ENCODE measurements at places on chromosomes 5 and 9. TPM values are rescaled to one million over a fixed set of nuclear protein-coding genes. Genes with fewer than 3 reads are reported as not detected.

GRCh38 chr9:91832322-91832721 is 117.7 kb downstream of the ROR2 start:
- no peak for DNase-seq

- DNase-seq: no peak
Observed at GRCh38 chr5:112533362-112533761, 114.3 kb upstream of the EPB41L4A start.

GRCh38 chr5:113612060-113612496 is 98.6 kb downstream of the YTHDC2 start:
- DNase-seq: no peak

DNA sequence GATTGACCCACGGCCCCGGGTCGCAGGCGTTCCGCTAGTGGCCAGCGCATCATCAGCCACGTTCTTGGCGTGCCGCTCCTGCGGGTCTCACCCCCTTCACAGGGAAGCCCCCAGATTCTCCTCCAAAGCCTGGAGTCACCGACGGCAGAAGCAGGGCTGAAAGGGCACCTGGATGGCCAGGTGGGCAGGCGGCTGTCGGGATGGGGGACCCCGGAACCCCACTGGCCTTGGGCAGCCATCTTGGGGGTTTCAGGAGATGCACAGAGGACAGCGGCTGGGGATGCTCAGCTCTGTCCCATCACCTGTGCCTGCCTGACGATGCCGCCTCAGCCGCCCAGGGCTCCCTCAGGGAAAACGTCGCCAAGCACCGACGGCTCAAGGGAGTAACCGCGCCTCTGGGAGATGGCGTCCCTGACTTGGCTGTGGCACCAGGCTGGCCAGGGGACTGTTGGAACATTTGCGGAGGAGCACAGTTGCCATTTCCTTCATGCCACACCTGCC is 14.1 kb upstream of the SLC9A3 start:
- no peak for DNase-seq

- DNase-seq: no peak
Observed at GRCh38 chr9:136014147-136014923, 53.2 kb upstream of the UBAC1 start.

- no peak for DNase-seq
Observed at GRCh38 chr9:127595611-127596010, 16.5 kb upstream of the STXBP1 start.

DNA sequence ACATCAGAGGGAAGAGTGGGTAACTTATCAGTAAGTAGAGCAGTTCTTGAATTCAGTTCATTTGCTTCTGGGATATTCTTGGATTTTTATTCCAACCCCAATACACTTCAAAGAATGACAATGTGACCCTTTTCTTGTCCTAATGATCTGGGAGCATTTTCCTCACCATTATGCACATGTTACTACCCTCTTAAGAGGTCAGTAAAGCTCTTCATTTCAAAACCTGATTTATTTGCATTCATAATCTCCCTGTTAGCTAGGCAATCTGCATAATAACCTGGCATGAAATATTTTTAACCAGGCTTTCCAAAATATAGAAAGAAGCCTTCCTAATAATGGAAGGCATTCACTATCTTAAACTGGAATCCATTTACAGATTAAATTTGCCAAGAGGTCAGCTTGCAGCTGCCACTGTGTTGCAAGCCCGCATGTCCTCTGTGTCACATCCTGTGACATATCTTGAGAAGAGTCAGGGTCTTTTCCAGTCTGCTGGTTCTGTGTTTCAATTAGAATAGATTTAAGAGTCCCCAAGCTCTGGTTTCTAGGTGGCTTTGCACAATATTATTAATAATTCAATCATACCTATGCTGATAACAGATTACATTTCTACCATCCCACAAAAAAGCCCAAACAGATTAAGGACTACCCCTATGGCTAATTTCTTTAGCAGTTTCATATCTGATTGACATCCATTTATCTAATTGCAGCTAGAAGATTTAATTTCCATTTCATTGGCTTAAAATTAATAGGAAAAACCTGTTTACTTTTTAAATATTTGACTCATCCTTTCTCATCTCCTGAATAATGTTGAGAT is 30.9 kb upstream of the PPP2R2B start:
- DNase-seq: no peak

DNA sequence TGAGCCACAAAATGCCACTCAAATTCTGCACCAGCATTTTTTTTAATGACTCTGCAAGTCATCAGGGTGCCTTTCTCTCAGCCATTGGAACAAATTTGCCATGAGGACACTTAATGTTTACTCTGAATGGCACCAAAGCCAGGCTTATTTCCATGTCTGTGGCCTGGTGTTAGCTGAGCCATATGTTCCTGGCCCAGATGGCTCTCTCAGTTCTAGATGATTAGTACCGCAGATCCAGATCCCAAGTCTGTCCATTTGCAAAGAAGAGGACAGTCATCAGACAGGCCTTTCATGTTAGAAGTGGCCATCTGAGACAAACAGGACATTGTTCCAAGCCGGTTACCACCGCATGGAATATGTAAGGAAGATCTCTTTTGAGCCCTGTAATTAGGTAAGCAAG is 70.3 kb downstream of the INSYN2B start:
- DNase-seq: no peak

GRCh38 chr5:36481454-36482120 is 124.8 kb upstream of the SLC1A3 start:
- no peak for DNase-seq

GRCh38 chr9:123544007-123544827 is 188.2 kb downstream of the CRB2 start:
- DNase-seq: no peak

DNA sequence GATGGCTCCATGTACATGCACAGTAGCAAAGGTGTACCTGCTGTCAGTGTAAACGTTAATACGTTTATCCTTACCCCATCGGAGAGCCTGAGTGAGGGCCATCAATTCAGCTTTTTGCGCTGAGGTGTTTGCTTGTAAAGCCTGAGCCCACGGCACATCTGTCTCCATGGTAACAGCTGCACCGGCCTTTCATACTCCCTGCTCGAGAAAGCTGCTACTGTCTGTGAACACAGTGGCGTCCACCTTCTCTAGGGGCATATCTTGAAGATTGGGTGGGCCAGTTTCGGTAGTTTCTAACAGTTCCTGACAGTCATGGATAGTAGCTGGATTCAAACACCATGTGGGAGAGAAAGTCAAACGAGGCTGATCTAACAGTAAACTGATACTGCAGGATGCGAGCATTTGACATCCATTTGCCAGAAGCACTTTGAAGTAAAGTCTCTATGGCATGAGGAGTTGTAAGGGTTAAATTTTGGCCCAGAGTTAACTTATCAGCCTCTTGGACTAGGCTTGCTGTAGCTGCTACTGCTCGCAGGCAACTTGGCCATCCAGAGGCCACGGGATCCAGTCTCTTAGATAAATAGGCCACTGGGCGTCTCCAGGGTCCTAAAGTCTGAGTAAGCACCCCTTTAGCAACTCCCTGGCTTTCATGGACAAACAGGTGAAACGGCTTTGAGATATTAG is 21.0 kb upstream of the RHOBTB3 start:
- DNase-seq: no peak

DNA sequence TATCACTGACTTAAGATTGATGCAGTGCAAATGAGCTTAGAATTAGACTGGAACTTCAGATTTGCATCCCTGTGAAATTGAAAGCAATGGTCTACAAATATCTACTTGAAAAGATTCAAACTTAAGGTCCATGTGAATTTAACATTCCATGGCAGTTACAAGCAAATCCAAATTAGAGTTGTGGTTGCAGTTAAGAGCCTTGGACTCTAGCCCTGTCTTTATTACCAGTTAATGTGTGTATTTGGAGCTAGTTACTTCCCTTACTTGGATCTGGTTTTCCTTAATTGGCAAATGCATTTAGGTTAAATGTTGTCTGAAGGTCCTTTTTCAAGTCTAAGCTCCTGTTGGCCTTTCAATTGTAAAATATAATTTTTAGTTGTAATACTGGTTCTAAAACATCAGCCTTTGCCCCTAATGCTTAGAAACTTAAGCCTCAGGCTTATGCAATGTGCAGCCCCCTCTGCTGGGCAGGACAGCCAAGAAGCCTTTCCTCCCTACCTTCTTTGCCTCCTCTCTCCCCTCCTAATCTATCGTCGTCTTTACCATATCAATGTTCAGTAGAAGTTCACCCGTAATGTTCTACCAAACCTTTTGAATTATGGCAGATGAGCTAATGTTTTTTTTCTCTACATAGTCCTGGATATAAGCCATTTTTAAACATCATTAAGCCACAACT is 59.5 kb downstream of the ERMP1 start:
- DNase-seq: no peak

- no peak for DNase-seq
Observed at GRCh38 chr5:177447611-177448243, 1.1 kb downstream of the PRR7 start.

- no peak for DNase-seq
Observed at GRCh38 chr9:108434036-108434435, 421.8 kb downstream of the ACTL7B start.

DNA sequence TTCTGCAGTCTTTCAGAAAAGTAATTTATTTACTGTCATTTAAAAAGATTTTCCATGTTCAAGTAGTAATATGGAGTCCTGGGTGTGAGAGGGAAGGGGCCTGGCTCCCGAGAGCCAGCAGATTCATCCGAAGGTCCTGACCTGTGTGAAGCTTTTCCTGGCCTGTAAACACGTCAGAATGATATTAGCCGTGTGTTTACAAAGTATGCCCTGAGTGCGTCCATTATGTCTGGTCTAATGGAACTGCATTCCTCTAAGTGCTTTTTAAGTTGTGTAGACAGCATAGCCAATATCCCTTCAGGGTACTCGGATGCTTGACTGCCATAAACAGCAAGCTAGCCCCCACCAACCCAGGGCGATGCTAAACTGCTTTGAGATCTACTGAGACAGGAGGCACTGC is 495.2 kb downstream of the AGTPBP1 start:
- no peak for DNase-seq

DNA sequence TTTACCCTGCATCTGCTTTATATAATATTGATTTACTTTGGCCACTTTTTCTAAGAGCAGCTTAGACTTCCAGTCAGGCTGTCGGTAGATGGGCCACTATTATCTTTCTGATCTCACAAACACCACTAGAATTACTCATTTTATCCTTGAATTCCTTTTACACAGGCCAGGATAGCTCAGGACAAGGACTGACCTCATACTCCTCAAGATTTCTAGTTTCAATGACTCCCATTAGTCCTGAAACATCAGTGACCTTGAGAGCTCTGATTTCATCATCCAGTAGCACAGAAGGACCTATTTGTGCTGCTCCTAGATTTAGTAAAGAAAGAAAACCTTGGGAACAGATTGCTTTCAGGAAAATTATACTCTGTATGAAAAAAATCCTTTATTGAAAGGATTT is 727.9 kb upstream of the PTPRD start:
- no peak for DNase-seq

GRCh38 chr9:129174102-129174723 is 3.8 kb downstream of the IER5L start:
- DNase-seq: peak; percentile 78

DNA sequence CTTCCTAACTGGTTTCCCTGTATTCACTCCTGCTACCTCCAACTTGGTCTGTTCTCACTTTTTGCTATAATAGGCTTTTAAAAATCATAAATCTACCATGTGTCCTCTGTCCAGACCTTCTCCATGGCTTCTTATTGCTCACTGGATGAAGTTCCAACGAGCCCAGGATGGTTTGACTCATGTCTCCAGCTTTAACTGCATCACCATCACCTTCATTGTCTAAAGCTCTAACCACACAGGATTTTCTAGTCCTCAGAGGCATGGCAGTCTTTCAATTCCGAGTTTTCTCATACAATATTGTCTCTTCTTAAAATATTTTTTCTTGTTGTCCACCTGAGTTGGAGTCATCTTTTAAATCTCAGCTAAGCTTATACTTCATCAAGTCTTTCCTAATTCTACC is 49.3 kb downstream of the PDCD1LG2 start:
- DNase-seq: no peak

DNA sequence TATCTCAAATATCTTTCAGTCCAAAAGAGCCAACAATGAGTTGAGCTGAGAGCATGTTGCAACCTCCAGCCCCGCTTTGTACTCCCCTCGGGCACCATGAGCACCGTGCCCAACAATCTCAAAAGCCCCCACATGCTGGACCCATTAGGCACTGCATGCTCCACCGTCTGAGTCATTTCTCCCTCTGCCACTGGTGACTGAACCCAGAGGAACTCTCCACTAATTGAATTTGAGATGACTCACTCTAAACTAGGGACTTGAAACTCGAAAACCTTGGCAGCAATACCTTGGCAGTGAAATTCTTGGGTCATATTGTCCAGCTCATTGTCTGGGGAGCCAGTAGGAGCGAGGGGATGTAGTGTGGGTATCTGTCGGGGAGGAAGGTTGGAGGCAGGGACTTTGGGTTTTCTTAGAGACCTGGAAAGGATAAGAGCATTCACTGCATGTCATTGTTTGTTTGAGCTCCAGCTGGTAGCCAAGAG is 49.9 kb upstream of the SLIT3 start:
- DNase-seq: no peak

DNA sequence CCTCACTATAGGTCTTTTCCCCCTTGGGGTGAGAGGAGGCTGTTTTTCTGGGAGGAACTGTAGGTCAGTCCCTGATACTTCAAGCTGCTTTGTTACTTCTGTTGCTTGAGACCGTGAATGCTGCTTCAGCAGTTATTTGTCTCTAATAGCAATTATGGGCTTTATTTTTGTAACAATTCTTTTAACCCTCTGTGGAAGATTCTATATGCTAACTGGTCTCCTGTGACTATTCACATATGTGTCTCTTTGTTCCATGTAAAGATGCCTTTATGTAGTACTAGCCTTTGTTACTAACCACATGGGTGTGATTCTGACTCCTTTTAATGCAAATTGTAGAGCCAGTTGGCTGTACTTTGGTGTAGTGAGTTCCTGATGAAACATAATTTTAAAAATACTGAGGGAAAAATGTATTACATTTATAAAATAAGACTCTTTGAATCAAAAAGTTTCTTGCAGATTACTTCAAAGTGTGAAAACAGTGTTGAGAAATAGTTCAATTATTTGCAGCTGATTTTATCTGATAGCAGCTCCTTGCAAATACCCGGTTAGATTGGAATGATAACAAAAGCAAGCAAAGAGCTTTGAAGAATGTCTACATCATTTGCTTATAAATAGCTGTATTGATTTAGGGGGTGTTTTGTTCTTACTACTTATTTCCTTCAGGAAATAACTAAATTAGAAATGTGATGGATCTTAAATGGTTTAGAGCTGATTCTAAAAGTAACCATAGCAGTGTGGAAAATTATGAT is 46.6 kb downstream of the ANGPTL2 start:
- no peak for DNase-seq

The KCNT1 gene
- not detected for total RNA-seq

The DMAC1 gene
- total RNA-seq: 50.4 TPM

The DCTN3 gene
- 123 TPM for total RNA-seq

The PCDHGA2 gene
- not detected for total RNA-seq

The DMRT3 gene
- not detected for total RNA-seq

The SELENOP gene
- total RNA-seq: not detected

The CFAP90 gene
- not detected for total RNA-seq

The TNFSF15 gene
- 0.35 TPM for total RNA-seq

The IL33 gene
- total RNA-seq: not detected

The SYNPO gene
- total RNA-seq: 0.18 TPM

The SOX30 gene
- not detected for total RNA-seq

The NXNL2 gene
- not detected for total RNA-seq
